Activated naive CD8-positive, alpha-beta T cell treated with anti-CD3 and anti-CD28 coated beads for 36 hours (primary cell): ENCODE measurements at places on chromosomes 3 and 15. TPM values are rescaled to one million over a fixed set of nuclear protein-coding genes. Genes with fewer than 3 reads are reported as not detected.

SLC27A2 gene
- total RNA-seq: 15.0 TPM

DOCK3 gene
- 2.1 TPM for total RNA-seq

C2CD4A gene
- total RNA-seq: 0.12 TPM

DLEC1 gene
- 0.12 TPM for total RNA-seq

BCHE gene
- not detected for total RNA-seq

GHSR gene
- not detected for total RNA-seq

GRK7 gene
- total RNA-seq: not detected

STAC gene
- not detected for total RNA-seq

TNNC1 gene
- total RNA-seq: 2.9 TPM

TEX55 gene
- total RNA-seq: not detected

IMPG2 gene
- total RNA-seq: 0.14 TPM

RASSF1 gene
- 53.7 TPM for total RNA-seq

LARP6 gene
- total RNA-seq: 0.12 TPM
